Endodermal cell (in vitro differentiated cells): ENCODE measurements at places on chromosomes 5 and 9.

GRCh38 chr9:91187311-91187964, 174.3 kb downstream of the AUH start:
- no peaks in the 10 kb centered on the region for H3K27me3 ChIP-seq
- no peaks in the 10 kb centered on the region for H3K36me3 ChIP-seq
- DNase-seq: no peak
- no peak overlapping the region for H3K27ac ChIP-seq
- peaks cover 1% of the 10 kb centered on the region for H3K4me1 ChIP-seq
- no peak overlapping the region for H3K4me3 ChIP-seq

DNA sequence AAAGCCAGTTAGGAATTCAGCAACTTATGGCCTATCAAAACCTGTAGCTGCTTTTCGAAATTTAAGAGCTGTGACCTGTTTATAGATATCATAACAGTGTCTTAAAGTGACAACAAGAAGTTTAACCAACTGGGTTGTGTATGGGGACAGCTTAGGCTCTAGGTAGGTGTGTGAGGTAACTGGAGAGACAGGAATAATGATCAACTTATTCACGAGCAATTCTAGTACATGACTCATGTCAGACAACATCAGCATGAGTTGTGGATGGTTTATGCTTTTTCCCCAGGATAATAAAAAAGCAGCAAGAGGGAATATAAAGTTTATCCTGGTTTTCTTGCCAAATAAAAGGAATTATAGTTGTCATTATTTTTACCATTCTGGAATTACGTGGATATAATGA, 88.6 kb downstream of the GDNF start:
- no peaks in the 10 kb centered on the region for H3K27me3 ChIP-seq
- no peak for DNase-seq
- no peaks in the 10 kb centered on the region for H3K4me1 ChIP-seq

GRCh38 chr5:151682240-151682639, 4.5 kb downstream of the SPARC start:
- no peak overlapping the region for H3K27ac ChIP-seq
- H3K4me3 ChIP-seq: no peak overlapping the region
- peaks cover 43% of the 10 kb centered on the region for H3K36me3 ChIP-seq

DNA sequence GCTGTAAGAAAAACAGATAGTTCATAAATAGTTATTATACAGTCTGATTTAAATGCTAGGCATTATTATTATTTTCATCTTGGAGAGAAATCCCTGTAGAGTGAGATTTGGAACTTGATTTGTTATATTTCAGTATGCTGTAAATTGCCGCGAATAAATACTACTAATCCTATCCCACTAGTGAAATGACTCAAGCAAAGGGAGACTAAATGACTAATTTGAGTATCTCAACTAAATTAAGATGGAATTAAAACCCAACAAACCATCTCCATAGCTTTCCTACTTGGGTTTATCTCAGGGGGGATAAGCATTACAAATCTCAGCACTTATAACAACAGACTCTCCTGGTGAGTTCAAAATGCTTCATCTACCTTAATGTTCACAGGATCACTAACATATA, 206.0 kb downstream of the MCTP1 start:
- H3K36me3 ChIP-seq: no peaks in the 10 kb centered on the region
- no peak overlapping the region for H3K4me3 ChIP-seq
- H3K27me3 ChIP-seq: no peaks in the 10 kb centered on the region
- no peak for DNase-seq
- H3K4me1 ChIP-seq: no peaks in the 10 kb centered on the region

DNA sequence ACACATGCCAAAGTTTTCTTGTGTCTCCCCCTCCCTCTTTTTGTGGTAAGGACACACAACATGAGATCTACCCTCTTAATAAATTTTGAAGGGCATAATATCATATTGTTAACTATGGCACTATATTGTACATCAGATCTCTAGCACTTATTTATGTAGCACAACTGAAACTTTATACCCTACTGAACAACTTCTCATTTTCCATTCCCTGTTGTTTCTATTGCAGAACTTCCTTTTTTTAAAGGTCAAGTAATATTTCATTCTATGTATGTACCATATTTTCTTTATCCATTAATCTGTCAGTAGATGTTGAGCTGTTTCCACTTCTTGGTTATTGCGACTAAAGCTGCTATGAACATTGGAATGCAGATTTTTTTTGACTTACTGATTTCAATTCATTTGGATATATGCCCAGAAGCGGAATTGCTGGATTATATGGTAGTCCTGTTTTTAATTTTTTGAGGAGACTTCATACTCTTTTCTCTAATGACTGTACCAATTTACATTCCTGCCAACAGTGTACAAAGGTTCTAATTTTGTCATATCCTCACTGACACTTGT, 305.3 kb downstream of the PRR16 start:
- H3K27me3 ChIP-seq: no peaks in the 10 kb centered on the region
- no peaks in the 10 kb centered on the region for H3K36me3 ChIP-seq
- no peak overlapping the region for H3K4me3 ChIP-seq
- no peak for DNase-seq

GRCh38 chr5:116455061-116455460, 119.6 kb downstream of the SEMA6A start:
- H3K27ac ChIP-seq: peak overlapping the region; percentile 95
- DNase-seq: no peak
- H3K36me3 ChIP-seq: peaks cover 4% of the 10 kb centered on the region
- no peak overlapping the region for H3K4me3 ChIP-seq
- H3K4me1 ChIP-seq: peaks cover 12% of the 10 kb centered on the region

DNA sequence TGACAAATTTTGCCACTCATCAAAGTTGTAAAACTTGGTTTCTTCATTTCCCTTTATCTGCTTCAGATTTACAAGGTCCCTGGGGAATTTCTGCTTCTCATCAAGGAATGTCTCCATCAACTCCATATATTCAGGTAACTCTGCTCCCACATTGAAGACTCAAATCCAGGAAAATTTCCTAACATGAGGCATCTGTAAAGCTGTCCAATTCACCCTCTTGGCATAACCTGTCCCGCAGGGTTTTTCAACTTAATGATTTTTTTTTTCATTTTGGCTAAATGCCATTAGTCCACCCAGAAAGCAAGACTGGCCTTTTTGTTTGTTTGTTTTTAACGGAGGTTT, 50.2 kb upstream of the SLC30A5 start:
- no peak for DNase-seq
- no peaks in the 10 kb centered on the region for H3K36me3 ChIP-seq
- H3K4me1 ChIP-seq: no peaks in the 10 kb centered on the region
- H3K27ac ChIP-seq: no peak overlapping the region
- H3K4me3 ChIP-seq: no peak overlapping the region

- H3K27ac ChIP-seq: no peak overlapping the region
- peaks cover 7% of the 10 kb centered on the region for H3K4me1 ChIP-seq
- H3K36me3 ChIP-seq: no peaks in the 10 kb centered on the region
- H3K4me3 ChIP-seq: no peak overlapping the region
- DNase-seq: no peak
Measured at GRCh38 chr5:102863058-102863457, 108.0 kb downstream of the PAM start.

- H3K27ac ChIP-seq: no peak overlapping the region
- no peak overlapping the region for H3K4me3 ChIP-seq
- no peaks in the 10 kb centered on the region for H3K36me3 ChIP-seq
- DNase-seq: no peak
Measured at GRCh38 chr9:126758916-126759585, 45.8 kb upstream of the ZBTB43 start.

DNA sequence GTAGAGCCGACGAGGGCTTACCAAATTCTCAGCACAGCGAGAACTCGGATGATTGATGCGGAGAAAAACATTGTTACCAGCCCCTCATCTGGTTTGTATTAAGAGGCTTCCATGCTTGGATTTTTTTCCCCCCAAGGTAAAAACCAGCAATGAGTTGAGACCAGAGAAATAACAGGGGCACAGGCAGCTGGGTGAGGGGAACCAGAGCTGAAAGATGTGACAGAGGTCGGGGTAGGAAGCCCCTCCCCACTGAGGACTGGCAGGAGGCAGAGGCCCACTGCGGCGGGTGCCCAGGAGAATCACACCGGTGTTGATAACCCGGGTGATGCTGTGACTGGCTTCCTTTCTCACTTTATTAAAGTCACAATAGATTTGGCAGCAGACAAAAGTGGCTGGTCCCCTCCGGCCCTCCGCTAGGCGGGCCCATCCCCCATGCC, 116.5 kb upstream of the PHYKPL start:
- no peaks in the 10 kb centered on the region for H3K4me1 ChIP-seq
- H3K27me3 ChIP-seq: no peaks in the 10 kb centered on the region
- DNase-seq: no peak
- no peak overlapping the region for H3K27ac ChIP-seq

- no peak overlapping the region for H3K27ac ChIP-seq
- H3K4me3 ChIP-seq: no peak overlapping the region
- DNase-seq: no peak
- no peaks in the 10 kb centered on the region for H3K36me3 ChIP-seq
Measured at GRCh38 chr5:139799359-139799758, 3.8 kb downstream of the PSD2 start.

DNA sequence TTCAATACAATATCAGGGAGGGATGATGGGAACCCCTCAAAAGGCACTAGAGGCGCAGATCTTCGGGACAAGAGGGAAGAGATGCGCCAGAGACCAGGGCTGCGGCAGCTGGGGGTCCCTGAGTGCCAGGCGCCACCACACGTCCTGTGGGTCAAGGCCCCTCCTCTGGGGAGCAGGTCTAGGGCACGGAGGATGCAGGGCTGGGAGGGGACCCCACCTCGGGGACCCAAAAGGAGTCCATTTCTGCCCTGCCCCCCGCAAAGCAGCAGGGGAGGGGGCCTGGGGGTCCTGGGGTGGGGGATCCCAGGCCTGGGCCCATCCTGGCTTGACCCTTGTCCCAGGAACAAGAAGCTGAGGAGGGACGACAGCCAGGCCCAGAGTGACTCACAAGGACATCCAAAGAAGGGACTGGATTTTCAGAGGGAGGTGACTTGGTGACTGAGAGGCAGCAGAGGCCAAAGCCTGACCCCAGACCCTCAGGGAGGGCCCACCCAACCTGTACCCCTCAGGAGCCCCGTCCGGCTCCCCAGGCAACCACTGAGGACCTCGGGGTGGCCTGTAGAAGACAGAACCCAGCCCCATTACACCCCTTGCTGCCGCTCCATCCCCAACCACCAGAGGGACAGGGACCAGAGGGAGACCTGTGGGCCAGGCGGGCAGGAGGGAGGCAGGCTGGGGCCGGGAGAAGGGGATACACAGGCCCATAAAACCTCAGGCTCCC, 54.2 kb downstream of the LRSAM1 start:
- no peaks in the 10 kb centered on the region for H3K36me3 ChIP-seq
- H3K4me3 ChIP-seq: no peak overlapping the region
- H3K27me3 ChIP-seq: no peaks in the 10 kb centered on the region
- peak; percentile 89 for DNase-seq

DNA sequence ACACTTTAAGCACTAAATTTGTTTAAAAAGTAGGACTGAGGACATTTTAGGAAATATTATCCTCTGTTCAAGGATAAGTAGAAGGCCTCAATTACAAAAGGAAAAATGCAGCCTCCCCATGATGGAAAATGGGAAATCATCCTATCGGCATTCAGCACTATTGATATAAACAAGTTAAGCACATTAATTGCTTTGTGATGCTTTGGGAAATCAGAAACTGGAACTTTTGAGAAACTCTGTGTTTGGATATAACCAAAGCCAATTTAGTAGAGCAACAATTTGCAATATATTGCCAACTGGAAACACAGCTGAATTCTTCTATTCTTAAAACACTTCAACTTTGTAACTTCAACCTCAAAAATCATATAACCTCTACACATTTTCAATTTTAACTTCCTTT, 65.2 kb upstream of the PTGER4 start:
- H3K27me3 ChIP-seq: no peaks in the 10 kb centered on the region
- DNase-seq: no peak
- H3K4me1 ChIP-seq: no peaks in the 10 kb centered on the region
- no peak overlapping the region for H3K4me3 ChIP-seq

DNA sequence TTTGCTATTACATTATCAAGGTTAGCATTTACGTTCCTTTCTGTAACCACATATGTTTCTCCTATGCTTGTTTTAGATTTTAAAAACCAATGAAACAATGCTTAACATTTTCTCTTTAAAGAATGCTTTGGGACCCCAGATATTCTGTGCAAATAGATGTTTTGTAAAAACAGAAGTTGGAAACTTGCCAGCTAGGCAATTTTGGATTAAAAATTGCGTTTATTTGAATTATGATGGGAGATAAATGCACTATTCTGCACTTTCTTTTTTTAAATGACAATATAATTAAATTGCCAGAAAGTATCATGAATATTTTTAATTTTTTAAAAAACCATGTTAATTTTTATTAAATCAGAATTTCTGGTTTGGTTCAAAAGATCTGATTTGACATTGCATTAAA, 81.6 kb downstream of the MACIR start:
- H3K36me3 ChIP-seq: no peaks in the 10 kb centered on the region
- no peak for DNase-seq
- no peaks in the 10 kb centered on the region for H3K4me1 ChIP-seq
- H3K4me3 ChIP-seq: no peak overlapping the region
- H3K27me3 ChIP-seq: no peaks in the 10 kb centered on the region
- no peak overlapping the region for H3K27ac ChIP-seq

DNA sequence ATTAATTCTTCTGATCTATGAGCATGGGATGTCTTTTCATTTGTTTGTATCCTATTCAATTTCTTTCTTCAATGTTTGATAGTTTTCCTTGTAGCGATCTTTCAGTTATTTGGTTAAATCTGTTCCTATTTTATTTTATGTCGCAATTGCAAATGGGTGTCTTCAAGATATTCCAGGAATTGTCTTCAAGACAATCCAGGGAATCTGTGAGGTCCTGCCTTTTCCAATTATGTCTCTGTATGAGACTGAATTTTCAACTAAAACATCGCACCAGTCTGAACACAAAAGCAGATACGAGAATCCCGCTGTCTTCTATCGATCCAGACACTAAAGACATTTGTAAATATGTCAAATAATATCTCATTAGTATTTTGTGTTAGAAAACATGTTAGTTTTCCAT, 485.5 kb downstream of the BNC2 start:
- H3K27me3 ChIP-seq: no peaks in the 10 kb centered on the region
- no peak overlapping the region for H3K27ac ChIP-seq
- no peaks in the 10 kb centered on the region for H3K36me3 ChIP-seq
- no peaks in the 10 kb centered on the region for H3K4me1 ChIP-seq

DNA sequence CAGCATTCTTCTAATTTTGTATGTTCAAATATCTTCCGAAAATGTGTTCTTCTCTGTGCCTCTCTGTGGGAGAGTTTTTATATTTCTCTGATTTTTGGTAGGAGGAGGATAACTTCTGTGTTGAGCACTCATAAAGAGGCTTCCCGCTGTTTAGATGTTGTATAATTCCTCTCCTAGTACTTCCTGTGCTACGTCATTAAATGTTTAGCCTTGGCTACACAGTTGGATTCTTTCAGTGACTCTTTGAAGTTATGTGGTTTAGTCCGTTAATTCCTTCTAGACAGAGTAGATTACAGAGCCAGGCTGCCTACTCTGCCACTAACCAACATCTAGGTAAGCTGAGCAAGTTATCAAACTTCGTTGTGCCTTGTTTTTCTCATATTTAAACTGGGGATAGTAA, 302.6 kb downstream of the OSTF1 start:
- H3K27ac ChIP-seq: no peak overlapping the region
- no peak for DNase-seq
- H3K4me3 ChIP-seq: no peak overlapping the region
- H3K36me3 ChIP-seq: no peaks in the 10 kb centered on the region
- H3K27me3 ChIP-seq: no peaks in the 10 kb centered on the region
- no peaks in the 10 kb centered on the region for H3K4me1 ChIP-seq

GRCh38 chr5:83564069-83564749, 92.7 kb downstream of the VCAN start:
- peaks cover 15% of the 10 kb centered on the region for H3K4me1 ChIP-seq
- H3K4me3 ChIP-seq: no peak overlapping the region
- DNase-seq: no peak
- peaks cover 5% of the 10 kb centered on the region for H3K27me3 ChIP-seq
- peaks cover 18% of the 10 kb centered on the region for H3K36me3 ChIP-seq
- H3K27ac ChIP-seq: no peak overlapping the region

- H3K27me3 ChIP-seq: no peaks in the 10 kb centered on the region
- H3K27ac ChIP-seq: no peak overlapping the region
- H3K4me1 ChIP-seq: peaks cover 20% of the 10 kb centered on the region
- DNase-seq: no peak
- no peaks in the 10 kb centered on the region for H3K36me3 ChIP-seq
Measured at GRCh38 chr9:86491468-86492266, 137.5 kb upstream of the TUT7 start.
